ENCODE measurements at places on chromosomes 3 and 15. TPM values are rescaled to one million over a fixed set of nuclear protein-coding genes. Genes with fewer than 3 reads are reported as not detected.

The CASR gene
- total RNA-seq = not detected

The DGKG gene
- total RNA-seq = 4.8 TPM

The DNAH12 gene
- total RNA-seq = under 0.01 TPM

The COMMD2 gene
- 28.0 TPM for total RNA-seq

The PATL2 gene
- 1.3 TPM for total RNA-seq

The PCOLCE2 gene
- total RNA-seq = 6.7 TPM

The PRSS50 gene
- not detected for total RNA-seq

The MKRN2OS gene
- not detected for total RNA-seq

The SPTBN5 gene
- 0.26 TPM for total RNA-seq

The GHSR gene
- not detected for total RNA-seq

The CCR3 gene
- total RNA-seq = 0.26 TPM

The C2CD4B gene
- total RNA-seq = not detected

The SPTSSB gene
- not detected for total RNA-seq

The FANCD2OS gene
- not detected for total RNA-seq

The ZWILCH gene
- total RNA-seq = 11.6 TPM

The ROPN1 gene
- total RNA-seq = not detected

The CIDEC gene
- total RNA-seq = not detected

The RPP25 gene
- 0.50 TPM for total RNA-seq

The CYP19A1 gene
- total RNA-seq = 3.9 TPM

The SCN11A gene
- under 0.01 TPM for total RNA-seq

The ZNF80 gene
- total RNA-seq = not detected

The DTX3L gene
- total RNA-seq = 31.9 TPM

The CTXN2 gene
- not detected for total RNA-seq

The ITIH4 gene
- 2.6 TPM for total RNA-seq

The KIF15 gene
- total RNA-seq = 3.8 TPM

The SLC51B gene
- total RNA-seq = 0.51 TPM

The PLCL2 gene
- 11.0 TPM for total RNA-seq

The MYZAP gene
- total RNA-seq = not detected

The LIPH gene
- total RNA-seq = under 0.01 TPM

The CLDN18 gene
- total RNA-seq = not detected

The ANXA2 gene
- total RNA-seq = 1,250 TPM

The CA12 gene
- total RNA-seq = 48.4 TPM

The IL17RD gene
- 2.1 TPM for total RNA-seq

The TLR9 gene
- total RNA-seq = under 0.01 TPM

The CTXND1 gene
- under 0.01 TPM for total RNA-seq

The DUOXA2 gene
- not detected for total RNA-seq

The ACOX2 gene
- total RNA-seq = 20.5 TPM

The GOLGA8T gene
- total RNA-seq = 0.26 TPM

The TMEM212 gene
- not detected for total RNA-seq

The CNTN6 gene
- total RNA-seq = not detected

The BUB1B gene
- total RNA-seq = 5.4 TPM

The HDC gene
- total RNA-seq = not detected

The STAB1 gene
- total RNA-seq = under 0.01 TPM

The TRH gene
- total RNA-seq = not detected

The ALDH1L1 gene
- total RNA-seq = not detected
